ENCODE measurements at places on chromosomes 11 and 22.

DNA sequence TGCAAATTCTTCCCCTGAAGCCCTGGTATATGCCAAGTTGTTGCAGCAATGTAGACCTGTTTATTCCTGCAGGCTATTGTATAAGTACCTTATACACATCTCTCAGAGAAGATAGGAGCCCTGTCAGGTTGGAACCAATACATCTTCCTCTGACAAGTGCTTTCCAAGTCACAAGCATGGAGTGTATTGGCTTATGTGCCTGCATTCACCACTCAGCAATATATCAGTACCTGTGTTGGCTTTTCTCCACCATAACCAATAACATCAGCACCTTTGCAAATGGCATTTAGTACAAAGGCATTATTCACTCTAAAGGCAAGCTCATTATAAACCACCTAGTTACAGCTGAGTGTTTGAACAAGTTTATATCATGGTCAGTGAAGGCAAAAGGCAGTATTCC lies 611.7 kb upstream of the CNTN5 start:
- DNase-seq, result no peak

DNA sequence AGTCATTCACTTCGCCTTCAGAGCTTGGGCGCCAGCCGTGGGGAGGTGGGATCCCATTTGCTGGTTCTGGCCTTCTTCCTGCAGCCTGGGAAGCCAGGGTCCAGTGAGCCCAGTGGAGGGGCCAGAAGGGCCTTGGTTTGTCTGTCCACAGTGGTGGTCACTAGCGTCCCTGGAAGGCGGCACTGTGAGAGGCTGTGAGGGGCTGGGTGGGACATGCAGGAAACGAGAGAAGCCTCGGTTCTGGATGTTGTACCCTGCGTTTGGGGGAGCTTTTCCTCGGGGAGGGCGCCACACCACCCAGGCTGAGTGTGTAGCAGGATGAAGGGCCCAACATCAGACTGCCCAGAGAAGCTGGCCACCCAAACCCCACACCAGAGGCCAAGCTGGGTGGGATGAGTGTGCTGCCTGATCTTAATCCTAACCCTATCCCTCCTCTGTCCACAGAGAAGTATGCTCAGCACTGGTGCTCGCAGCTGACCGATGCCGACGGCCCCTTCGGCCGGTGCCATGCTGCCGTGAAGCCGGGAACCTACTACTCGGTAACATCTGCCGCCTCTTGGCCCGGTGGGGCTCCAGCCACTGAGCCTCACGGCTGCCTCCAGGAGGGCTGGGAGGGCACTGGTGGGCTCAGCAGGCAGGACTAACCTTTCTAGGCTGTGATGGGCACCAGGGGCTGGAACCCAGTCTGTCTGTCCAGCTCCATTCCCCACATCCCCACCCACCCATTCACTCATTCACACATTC lies 14.4 kb downstream of the MUC5AC start:
- no peak for DNase-seq

GRCh38 chr11:64665411-64665821 lies 57.6 kb downstream of the NRXN2 start:
- no peak for DNase-seq

- no peak for DNase-seq
These were observed 2.0 kb upstream of the TSSK2 start for GRCh38 chr22:19128946-19129727.

DNA sequence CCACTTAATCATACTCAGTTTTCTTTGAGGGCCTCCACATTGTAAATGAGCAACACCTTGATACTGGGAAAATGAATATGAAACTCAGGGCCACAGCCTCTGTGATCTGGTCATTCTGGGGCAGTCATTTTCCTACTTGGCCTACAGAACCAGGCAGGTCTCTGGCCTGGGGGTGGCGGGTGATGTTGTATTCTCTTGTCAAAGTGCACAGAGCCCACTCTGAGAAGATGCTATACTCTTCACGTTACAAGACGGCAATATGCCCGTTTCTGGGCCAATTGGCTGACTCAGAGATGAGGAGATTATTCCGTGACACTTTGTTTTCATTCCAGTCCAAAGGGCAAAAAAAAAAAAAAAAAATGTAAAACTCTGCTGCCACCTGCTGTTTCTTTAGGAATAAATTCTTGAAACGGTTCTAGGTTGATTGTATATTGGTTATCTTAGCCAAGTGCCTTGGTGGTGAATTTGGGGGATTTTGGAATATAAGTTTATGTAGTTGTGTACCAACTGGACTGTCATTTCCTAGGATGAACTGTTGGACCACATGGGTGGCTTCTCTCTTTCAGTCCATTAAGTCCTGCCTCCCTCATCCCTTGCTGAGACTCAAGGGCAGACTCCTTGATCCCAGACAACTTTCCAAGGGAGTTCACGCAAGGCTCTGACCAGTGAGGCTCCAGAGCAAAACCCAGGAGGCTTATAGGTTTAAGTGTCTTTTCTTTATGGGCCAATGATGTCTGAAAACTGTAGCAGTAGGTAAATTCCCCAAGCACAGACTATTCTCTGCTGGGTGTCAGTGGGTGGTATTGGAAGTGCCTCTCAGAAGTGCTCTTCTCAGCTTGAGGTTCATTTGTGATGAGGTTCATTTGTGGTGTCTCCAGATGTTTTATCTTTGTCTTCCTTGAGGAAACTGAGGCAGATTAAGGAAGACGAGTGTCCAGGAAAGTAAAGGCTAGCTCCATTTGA lies 18.2 kb downstream of the ADM start:
- no peak for DNase-seq

GRCh38 chr11:43327987-43328386 lies 16.2 kb downstream of the API5 start:
- DNase-seq, result no peak

All from NCI-H2081 treated with DMSO at 0.1 percent for 48 hours (cell line).